Activated CD8-positive, alpha-beta memory T cell treated with anti-CD3 and anti-CD28 coated beads for 1 hour (primary cell): ENCODE measurements at places on chromosomes 5 and 9.

GRCh38 chr9:37801287-37801850, 772 bp downstream of the DCAF10 start:
- DNase-seq: peak; percentile 11

- DNase-seq: no peak
These were observed 51.7 kb downstream of the FBXW11 start for GRCh38 chr5:171954721-171955120.

GRCh38 chr5:172054611-172055153, 48.2 kb upstream of the FBXW11 start:
- no peak for DNase-seq

DNA sequence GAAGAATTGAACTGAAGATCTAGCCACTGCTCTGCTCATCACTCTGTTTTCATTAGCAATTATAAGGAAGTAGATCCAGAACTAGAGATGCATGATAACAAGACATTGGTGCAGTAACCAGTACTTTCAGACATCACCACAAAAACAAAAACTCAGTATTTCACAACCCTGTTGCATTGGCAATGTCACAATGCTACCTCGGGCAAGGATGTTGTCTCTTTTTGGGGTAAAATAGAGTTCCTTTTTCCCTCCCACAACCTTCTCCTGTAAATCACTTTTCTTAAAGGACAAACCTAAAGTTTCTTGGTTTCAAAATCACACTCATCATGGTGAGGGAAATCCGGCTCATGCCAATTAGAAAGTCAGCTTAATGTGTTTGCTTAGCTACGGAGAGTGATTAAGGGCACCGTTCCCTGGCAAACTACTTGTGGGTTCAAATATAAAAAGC, 420.1 kb upstream of the MEF2C start:
- no peak for DNase-seq

GRCh38 chr5:123094237-123094918, 5.3 kb downstream of the PRDM6 start:
- DNase-seq: no peak
